ENCODE measurements at places on chromosomes 1 and 21.

DNA sequence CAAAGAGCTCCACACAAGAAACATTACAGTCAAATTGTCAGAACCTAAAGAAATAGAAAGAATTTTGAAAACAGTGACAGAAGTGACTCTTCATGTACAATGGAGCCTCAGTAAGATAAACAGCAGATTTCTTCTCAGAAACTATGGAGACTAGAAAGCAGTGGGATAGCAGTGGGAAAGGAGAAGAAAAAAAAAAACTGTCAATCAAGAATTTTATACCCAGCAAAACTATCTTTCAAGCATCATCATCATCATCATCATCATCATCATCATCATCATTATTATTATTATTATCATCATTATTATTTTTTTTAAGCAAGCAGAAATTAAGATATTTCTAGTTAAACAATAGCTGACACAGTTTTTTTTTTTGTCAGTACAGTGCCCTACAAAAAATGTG, 24.2 kb downstream of the CEP170 start:
- DNase-seq = peak; percentile 11

DNA sequence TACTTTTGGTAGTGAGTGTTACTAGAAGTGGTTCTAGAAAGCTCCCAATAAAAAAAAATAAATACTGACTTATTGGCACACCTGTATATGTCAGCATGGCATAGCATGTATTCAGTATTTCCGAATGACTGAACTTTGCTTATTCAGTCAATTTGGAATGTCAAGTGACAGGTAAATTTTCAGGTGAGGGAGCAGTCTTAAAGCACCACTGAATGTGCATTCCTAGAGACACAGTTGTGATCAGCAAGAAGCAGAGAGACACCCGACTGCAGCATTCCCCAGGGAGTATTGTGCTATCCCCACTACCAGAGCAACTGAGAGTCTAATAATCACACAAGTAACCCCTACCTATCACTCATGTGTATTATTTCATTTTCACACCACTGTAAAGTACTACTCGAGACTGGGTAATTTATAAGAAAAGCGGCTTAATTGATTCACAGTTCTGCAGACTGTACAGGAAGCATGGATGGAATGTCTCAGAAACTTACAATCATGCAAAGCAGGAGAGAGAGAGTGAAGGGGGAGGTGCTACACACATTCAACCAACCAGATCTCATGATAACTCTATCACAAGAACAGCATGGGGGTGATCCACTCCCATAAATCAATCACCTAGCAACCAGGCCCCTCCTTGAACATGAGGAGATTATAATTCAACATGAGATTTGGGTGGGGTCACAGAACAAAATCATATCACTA, 201.5 kb downstream of the TBX15 start:
- DNase-seq = no peak

- DNase-seq = no peak
Measured at GRCh38 chr1:191869790-191870312, 288.4 kb upstream of the RGS18 start.

DNA sequence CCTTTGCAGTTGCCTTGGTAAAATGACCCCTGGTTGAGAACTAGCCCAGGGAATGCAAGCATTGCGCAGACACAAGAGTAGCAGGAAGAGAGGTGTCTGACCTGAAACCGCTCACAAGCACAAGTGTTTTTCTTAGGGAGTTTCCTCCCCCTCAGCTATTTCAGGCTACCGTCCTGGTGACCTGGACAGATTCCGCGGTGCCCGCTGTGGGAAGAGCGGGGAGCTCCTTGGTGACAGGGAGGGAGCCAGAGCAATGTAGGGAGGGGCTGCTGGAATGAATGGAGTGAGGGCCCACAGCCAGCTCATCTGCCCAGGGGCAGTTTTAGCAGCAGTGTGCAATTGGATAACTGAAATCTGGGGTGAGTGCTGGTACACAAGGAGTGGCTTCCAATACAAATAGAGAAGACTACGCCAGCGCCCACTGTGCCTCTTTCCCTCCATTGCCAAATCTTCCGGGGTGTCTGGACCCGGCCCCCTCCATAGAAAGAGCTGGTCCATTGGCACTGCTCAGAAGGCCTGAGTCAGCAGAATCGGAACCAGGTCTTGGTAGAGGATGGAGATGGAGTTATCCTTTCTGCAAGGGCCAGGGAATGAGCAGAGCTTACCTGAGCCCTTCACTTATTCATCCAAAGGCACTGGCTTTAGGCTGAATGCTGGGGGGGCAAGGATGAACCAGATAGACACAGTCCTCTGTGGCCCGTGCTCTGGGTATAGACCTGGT, 82.8 kb downstream of the TRABD2B start:
- peak; percentile 44 for DNase-seq

DNA sequence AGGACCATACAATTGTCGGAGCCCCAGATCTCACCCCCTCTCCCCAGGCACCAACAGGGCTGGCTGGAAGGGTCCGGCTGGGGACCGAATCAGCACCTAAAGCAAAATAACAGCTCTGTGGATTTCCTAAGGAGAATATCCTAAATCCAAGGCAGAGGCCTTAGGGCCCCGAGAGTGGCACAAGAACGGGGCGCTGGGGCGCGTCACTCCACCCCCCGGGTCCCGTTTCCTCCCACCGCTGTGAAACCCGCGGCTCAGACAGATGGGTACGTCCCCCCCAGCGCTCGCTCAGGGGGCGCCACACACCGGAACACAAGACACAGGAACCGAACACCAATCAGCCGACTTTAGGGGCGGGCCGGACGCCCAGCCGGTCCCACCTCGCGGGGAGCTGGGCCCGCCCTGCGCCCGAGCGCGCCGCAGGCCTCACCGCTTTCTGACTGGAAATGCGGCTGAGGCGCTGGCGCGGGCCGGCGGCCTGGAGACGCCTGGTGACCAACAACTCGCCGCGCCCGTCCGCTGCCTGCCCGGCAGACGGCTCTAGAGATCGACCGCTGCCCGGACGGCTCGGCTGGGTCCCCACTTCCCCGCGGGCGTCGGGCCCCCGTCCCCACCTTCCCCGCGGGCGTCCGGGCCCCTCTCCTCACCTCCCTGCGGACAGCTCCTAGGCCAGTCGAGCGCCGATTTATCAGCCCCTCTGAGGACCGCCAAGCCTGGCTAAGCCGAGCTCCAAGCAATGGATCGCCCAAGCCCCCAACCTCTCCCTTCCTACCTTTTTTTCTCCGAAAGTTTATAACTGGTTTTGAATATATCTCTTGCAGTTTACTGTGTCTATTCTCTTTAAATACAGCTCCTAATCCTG, at the start of gene HFM1:
Gene HFM1 (minus strand): TSS at position 687 of the 862 bp plus-strand sequence. CDS start 3,755 bp downstream, outside the sequence.
- DNase-seq = peak; percentile 68

DNA sequence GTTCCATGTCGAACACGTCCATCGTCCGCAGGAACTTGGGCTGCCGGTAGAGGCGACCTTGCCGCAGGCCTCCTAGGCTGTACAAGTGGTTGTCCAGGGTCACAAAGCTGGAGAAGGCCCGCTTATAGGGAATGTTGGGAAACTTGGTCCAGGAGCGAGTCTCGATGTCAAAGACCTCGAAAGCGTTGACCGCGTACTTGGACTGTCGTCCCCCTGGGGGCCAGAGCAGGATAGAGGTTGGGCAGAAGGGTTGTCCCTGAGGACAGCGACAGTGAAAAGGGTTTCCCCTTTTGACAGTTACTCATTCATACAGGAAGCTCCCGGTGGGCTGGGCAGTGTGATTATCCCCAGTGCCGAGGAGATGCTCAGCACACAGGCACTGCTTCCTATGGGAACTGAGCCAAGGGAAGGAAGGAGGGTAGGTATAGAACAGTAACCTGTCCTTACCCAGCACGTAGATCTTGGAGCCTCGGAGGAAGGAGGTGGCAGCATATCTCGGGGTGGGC, 17.5 kb downstream of the KLHDC8A start:
- no peak for DNase-seq

GRCh38 chr1:60848583-60849188, 233.7 kb upstream of the NFIA start:
- peak; percentile 51 for DNase-seq

DNA sequence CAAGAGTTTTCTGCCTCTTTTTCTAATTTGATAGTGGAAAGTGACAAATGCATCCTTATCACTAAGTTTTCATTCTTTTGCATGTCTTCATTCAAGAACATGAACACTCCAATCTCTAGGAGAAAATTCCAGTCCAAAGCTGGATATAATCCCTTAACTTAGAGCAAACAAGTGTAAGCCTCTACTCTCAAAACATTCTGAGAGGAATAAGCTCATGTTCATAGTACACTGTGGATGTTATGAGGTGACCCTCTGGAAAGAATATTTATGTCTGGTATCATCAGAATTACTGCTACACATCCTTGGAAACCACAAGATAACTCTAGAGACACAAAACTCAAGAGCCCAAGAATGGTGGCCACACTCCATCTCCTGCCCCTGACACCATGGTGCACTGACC, 15.1 kb downstream of the SIPA1L2 start:
- DNase-seq = no peak

DNA sequence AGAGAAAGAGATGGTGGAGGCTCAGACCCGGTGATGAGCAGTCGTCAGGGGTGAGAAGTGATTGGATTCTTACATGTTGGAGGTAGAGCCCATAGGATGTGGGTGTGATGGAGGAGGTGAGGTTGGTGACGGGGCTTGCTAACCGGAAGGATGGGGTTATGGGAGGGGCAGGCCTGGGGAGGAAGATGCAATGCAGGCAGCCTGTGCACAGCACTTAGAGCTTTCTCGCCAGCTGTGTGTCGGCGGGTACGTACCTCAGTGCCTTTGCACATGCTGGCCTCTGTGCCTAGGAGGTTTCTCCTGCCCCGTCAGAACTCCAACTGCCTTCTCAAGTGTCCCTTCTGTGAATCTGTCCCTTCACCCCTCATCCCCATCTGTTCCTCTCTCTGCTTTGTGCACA, 2.9 kb upstream of the BSND start:
- DNase-seq = no peak

- DNase-seq = no peak
Measured at GRCh38 chr1:22847249-22847648, 125.4 kb downstream of the LACTBL1 start.

- no peak for DNase-seq
Measured at GRCh38 chr1:45542591-45542990, 8.0 kb upstream of the AKR1A1 start.

- DNase-seq = no peak
Measured at GRCh38 chr1:246477634-246478033, 29.4 kb downstream of the SMYD3 start.

- DNase-seq = peak; percentile 67
Measured at GRCh38 chr1:94258873-94259331, 21.5 kb upstream of the ARHGAP29 start.

GRCh38 chr1:26160527-26161414, 1.9 kb downstream of the FAM110D start:
- DNase-seq = no peak

GRCh38 chr1:112114540-112114939, 125.1 kb upstream of the KCND3 start:
- DNase-seq = peak; percentile 24

DNA sequence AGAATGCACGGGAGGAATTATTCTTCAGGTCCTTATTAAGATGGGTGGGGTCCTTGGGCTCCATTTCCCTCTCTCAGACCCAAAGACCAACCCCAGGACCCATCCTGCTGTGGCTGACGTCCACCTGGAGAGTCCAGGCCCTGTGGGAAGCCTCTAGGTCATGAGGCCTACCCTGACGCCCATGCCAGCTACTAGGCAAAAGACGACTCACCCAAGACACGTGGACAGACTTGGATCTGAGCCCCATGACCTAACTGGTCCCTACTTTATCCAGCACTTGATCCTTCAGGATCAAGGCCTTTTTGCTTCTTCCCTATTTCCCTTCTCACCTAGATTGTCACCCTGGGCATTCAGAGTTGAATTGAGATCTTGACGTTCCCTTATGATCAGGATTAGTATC, 56.0 kb upstream of the CASZ1 start:
- DNase-seq = peak; percentile 32

DNA sequence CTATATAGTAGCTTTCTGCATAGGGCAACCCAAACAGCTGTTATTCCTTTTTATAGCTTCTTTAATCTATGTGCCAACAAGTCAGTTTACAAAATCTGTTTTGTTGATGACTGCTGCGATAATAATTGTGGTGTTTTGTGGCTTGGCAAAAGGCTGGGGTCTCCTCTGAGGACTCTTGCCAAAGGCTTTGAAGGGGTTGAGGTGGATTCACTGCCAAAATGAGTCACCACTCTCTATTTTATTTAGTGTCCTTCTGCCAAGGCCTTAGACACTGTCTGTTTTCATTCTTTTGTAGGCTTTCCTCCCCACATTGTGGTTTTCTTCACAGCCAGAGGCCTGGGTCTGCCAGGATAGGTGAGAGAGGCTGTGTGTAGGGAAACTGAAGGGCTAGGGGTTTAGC, 161.8 kb downstream of the NFIA start:
- DNase-seq = peak; percentile 16

GRCh38 chr1:14725238-14725637, 126.8 kb downstream of the KAZN start:
- DNase-seq = no peak

Measured in epithelial cell of esophagus (primary cell).